Breast epithelium (tissue), 4 donors: ENCODE measurements at places on chromosomes 3 and 15. TPM values are rescaled to one million over a fixed set of nuclear protein-coding genes. Genes with fewer than 3 reads are reported as not detected.

- DNase-seq: no peak
Measured at GRCh38 chr3:18835021-18835420, 313.3 kb upstream of the KCNH8 start.

The HTR3E gene
- not detected for total RNA-seq

The KCNAB1 gene
- total RNA-seq: 8.3 TPM

DNA sequence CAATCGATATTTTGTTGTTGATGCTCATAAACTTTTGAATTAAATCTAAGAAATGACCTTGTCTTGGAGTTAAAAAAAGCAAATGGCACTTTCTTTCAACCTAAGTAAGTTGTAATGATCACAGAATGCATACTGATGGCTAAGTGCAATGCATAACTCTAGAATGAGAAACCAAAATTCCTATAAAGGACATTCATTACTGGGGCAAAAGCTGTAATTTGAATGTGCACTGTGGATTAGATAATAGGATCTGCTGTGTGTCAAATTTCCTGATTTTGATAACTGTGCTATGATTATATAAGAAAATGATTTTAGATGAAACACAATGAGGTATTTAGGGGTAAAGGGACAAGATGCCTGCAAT lies 14.3 kb downstream of the SIAH2 start:
- no peak for DNase-seq

GRCh38 chr15:82751308-82751707 lies 41.6 kb upstream of the AP3B2 start:
- no peak for DNase-seq

GRCh38 chr15:71313806-71314205 lies 198.5 kb downstream of the THSD4 start:
- no peak for DNase-seq

DNA sequence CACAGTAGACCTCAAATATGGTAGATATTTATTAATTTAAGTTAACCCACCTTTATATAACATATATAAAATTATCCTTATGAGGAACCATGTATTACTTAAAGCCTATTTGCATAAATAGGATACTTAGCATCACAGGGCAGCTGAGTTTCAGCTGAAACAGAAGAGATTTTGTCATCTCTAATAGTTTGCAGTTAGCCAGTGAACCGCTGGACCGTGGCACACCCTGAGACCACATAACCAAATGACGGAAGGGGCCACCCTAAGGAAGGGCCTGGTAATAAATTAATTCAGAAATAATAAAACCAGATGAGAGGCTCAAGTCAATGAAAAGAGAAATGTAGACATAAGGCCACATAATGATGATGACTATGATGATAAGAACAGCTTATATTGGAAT lies 107.7 kb downstream of the MYO5A start:
- DNase-seq: no peak

DNA sequence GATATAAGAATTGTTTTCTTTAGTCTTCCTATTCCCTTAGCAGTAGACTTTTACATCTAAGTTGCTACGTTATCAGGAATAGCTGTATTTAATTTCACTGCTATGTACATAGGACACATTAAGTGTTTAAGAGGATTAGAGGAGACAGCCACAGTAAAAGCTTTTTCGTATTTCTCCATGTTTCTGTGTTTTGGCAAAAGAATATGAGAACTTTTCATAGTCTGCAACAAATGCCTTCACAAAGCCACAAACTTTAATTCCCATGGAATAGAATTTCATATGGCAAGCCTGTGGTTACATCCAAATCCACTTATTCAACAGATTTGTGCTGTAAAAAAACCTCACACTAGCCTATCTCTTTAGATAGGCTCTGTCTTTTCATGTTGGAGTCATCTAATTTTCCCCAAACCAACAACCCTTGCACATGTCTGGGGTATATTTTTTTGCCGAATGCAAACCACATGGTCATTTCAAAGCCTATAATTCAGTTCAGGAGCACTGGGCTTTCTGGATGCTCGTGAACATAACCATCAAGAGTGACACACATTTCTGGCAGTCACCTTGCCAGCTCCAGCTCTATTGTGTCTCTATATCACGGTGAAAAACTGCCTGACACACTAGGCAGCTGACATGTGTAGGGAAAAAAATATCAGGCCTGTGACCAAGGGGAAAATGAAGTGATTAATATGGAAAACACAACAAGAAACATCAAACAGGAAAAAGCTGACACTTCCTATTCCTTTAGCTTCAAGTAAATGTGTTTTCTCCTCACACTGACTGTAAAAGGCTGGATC lies 19.2 kb downstream of the PLD1 start:
- DNase-seq: no peak

- DNase-seq: peak; percentile 48
Measured at GRCh38 chr15:93035953-93036810, 52.8 kb downstream of the RGMA start.

The MED12L gene
- 1.6 TPM for total RNA-seq
